T-helper 2 cell (primary cell): ENCODE measurements at places on chromosomes 7 and 10.

GRCh38 chr7:135666156-135666555 is 3.8 kb downstream of the STMP1 start:
- no peak for DNase-seq

- no peak for DNase-seq
Measured at GRCh38 chr7:14839307-14839706, 63.2 kb downstream of the DGKB start.

DNA sequence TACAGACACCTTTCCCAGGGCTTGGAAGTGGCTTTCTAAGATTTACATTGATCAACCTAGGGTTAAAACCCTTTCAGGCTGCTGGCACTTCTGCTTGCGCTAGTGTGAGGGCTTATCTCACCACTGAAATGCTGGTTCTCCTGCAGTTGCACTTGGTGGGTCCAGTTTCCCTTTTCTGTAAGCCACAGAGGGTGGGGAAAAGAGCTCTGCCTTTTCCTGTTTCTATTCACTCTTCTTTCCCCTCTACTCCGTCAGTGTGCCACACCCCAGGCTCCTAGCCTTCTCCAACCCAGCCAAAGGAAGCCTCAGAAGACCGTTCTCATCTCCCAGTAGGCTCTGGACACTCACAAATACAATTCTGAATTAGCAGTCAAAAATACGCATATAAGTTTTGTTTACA is 19.0 kb upstream of the CAPZA2 start:
- no peak for DNase-seq

GRCh38 chr7:44391746-44392617 is 66.6 kb upstream of the CAMK2B start:
- DNase-seq: no peak

DNA sequence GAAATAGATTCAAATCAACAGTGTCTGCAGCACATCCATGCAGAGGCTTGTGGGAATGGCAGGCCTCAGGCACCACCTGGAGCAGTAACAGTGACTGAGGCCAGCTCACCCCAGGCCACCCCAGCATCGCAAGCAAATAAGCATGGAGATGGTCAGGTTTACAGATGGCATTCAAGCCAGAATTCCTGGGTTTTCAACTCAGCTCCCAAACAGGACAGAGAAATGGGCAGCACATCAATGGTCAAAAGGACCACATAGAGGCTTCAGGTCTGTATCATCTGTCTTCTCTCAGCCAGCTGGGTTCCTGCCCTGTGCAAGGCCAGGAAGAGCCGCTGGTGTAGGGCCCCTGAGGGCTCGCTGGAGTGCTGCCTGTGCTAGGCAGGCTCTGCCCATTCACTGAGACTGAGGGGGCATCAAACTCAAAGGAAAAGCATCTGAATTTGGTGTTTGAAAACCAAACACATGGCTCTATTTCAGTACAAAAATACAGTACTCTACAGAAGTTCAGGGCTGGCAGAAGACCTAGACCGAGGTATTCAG is 112.5 kb downstream of the KMT2E start:
- no peak for DNase-seq

- no peak for DNase-seq
Measured at GRCh38 chr10:88949912-88950837, 2.4 kb downstream of the ACTA2 start.

GRCh38 chr10:124660404-124661125 is 83.6 kb downstream of the FAM53B start:
- no peak for DNase-seq

GRCh38 chr10:48744587-48744986 is 59.9 kb downstream of the WDFY4 start:
- DNase-seq: no peak

- DNase-seq: peak; percentile 80
Measured at GRCh38 chr7:142785841-142786250, 15.1 kb downstream of the PRSS2 start.
